ENCODE measurements at places on chromosomes 2 and 18.

DNA sequence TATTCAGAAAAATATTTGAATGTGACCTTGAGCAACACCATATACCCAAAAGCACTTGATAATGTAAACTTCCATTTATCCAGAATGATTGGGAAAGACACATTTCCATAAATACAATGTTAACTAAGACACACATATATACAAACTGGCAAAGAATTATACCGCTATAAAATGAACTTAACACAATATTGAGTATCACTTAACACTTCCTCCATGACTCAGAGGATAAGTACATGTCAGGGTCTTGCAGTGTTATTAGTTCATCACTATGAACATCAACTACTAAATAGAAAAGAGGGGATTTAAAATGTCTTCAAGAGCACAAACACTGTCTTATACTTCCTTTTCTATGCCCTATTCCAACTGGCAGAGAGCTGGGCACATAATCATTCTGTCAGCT lies 18.6 kb downstream of the WDSUB1 start:
- no peak for DNase-seq

DNA sequence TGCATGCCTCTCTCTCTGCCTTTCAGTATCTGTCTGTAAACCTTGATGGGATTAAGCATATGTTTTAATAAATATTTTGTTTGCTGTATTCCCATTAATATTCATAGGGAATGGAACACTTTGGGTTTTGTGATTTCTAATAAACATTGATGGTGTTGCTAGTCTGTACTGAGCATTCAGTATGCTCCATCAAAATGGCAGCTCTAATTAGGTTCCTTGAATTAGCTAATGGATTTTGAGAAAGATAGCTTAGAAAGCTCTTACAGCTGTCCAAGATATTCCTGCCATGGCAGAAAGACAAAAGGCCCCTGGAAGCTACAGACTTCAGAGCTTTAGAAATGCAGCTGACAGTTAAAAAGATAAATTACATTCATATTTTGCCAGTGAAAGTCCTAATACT lies 199.2 kb upstream of the NRP2 start:
- DNase-seq: no peak

GRCh38 chr18:392928-393573 lies 107.5 kb downstream of the COLEC12 start:
- DNase-seq: no peak

DNA sequence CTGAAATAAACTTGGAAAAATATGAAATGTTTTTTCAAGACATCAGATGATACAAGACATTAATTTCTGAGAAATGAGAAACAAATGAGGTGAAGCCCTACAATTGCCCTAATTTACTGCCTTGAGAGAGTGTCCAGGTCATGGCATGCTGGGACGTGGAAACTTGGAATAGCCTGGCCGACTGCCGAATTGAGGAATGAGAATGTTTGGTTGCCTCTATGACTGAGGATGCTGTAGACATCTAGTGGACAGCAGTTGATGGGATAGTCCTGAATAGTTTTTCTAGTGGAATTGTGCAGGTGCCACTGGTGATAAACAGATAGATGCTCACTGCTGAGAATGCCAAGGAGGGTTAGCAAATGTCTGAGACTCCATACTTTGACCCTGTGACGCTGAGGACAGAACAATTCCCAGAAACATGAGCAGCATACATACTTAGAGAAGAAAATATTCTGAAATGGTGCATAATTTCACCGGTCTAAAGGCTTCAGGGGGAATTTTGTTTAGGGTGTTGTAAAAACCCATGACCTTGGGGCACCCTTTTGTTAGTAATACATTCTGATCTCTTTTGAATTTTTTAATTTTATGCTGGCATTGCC lies 56.5 kb upstream of the CWC22 start:
- no peak for DNase-seq

DNA sequence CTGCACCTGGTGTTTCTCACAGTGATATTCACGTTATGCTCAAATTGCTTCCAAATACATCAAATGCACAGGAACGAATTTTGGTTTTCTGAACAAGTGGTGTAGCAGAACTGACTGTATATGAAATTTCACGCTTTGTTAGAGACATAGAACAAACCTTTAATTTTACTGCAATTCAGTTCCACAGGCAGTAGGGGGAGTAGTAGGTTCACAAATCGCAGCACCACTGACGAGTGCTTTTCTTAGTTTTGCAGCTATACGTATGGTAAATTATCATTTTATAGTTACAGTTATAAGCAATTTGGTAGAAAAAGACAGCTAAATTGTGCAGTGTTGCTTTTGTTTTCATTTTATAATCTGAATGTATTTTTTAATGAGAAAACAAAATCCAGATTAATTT lies 113.3 kb downstream of the KIAA1328 start:
- no peak for DNase-seq

DNA sequence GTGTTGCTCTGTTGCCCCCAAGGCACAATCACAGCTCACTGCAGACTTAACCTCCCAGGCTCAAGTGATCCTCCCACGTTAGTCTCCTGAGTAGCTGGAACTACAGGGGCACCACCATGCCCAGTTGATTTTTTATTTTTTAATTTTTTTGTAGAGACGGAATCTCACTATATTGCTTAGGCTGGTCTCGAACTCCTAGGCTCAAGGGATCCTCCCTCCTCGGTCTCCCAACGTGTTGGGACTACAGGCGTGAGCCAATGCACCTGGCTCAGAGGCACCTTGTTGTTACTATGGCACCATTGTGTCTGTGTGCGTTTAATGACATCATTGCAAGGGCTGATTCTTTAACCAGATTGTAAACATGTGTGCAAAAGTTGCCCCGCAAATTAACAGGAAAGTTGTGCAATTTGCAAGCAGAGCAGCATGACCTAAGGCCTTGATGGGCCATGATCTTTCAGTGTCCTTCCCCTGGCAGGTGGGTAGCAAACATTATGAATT lies 22.6 kb downstream of the TCF23 start:
- no peak for DNase-seq

GRCh38 chr18:35114305-35114704 lies 73.1 kb downstream of the MAPRE2 start:
- DNase-seq: no peak

- DNase-seq: no peak
Measured at GRCh38 chr2:236793023-236794011, 223.7 kb downstream of the ACKR3 start.

DNA sequence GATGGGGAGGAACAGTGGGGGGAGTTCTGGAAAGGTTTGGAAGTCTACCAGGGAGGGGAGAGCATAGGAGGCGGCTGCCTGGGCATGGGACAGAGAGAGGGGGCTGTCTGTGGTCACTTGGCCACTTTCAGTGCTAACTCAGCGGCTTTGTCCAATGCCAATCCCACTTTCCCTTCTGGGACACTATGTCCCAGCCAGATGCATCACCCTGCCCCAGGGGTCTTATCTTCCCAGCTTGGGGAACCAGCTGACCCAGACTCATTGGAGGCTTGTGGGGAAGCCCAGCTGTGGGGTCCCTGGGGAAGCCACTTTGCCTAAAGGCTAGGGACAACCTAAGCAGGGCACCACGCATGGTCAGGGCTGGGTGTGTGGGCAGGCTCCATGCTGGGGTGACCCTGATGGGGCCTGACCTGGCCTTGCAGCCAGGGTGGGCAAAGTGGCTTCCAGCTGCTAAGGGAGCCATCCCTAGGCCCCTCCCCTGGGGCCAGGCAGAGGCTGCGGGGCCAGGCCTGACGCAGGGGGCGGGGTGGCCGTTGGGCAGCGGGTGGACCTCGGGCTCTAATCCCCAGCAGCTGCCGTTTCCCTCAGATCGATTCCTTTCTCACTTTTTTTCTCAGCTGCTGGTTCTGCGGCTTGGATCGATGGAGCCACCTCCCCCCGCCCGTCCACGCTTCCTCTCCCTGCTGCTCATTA lies 1.6 kb upstream of the ASIC4 start:
- no peak for DNase-seq

- DNase-seq: no peak
Measured at GRCh38 chr2:62204998-62205496, 9.1 kb downstream of the B3GNT2 start.

- DNase-seq: no peak
Measured at GRCh38 chr2:136067897-136068580, 49.9 kb downstream of the CXCR4 start.

DNA sequence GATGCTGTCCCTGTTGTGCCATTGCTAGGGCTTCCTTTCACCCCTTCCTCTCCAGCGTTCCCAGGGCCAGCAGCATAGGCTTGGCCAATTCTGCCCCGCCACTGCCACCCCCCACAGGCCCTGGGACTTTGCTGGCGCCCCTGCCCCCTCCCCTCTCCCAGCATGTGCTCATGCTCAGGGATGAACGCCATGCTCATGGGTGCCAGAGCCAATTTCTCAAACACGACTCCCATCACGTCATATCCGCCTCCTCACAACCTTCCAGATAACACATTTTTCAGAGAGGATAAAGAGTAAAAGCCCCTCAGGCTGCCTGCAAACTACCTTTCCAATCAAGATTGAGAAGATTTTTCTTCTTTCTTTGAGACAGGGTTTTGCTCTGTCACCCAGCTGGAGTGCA lies 48.6 kb downstream of the DNMT3A start:
- no peak for DNase-seq

- DNase-seq: no peak
Measured at GRCh38 chr2:206935991-206936842, 3.1 kb upstream of the CPO start.

- no peak for DNase-seq
Measured at GRCh38 chr2:96344011-96344410, 8.4 kb downstream of the NCAPH start.

DNA sequence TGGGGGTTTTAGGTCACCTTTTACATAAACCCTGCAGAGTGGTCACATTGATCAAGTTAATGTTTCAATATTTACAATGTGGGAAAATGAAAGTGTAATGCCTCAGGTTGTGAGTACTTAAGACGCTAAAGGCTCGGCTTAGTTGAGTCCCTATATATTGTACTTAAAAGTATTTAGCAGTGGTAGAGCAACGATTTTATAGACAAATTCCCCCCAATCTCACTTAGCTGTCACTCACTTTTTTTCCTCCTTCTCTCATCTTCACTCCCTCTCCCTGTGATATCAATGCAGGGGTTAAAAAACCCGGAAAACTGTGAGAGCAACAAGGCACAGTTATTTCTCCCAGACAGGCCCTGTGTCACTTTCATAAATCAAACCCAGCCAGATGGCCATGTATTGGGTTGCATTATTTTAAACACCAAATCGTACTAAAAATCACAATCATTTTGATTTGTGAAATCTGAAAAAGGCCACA lies 5.4 kb downstream of the POU3F3 start:
- no peak for DNase-seq

DNA sequence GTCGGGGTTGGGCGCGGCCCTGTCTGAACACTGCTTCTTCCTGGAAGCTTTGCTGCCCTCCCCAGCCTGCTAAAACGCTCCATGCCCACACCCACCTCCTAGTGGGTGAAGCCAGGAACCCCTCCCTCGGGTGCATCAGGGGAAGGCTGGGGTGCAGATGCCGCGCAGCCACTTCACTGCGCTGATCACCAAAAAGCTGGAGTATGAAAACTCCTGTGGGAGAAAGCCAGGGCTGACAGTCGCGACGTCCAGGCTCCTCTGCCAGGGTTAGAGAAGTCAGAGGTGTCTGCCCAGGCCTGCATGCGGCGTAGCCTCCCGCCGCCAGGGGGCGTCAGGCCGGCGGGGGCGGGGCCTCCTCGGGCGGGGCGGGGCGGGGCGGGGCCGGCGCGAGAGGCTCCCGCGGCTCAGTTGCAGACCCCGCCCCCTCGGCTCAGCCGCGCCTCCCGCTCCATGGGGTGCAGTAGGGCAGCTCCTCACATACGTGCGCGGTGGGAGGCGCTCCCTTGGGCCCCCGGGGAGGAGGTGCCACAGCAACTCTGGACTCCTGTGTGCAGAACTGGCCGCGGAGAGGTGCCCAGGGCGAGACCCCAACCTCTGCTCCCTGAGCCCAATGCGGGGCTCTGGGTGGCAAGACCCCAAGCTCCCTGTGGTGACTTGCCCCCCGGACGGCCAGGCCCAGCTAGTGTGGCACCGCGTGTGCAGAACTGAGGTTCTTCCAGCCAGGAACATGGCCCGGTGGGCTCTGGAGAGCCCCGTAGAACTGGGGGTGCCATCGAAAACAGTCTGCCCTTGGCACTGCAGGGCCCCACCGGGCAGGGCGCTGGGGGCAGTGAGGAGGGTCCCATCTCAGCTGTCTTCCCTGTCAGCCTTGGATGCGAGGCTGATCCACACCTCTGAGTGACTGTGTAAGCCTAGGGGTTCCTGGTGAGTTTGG lies 1.8 kb upstream of the RNPEPL1 start:
- peak; percentile 90 for DNase-seq

DNA sequence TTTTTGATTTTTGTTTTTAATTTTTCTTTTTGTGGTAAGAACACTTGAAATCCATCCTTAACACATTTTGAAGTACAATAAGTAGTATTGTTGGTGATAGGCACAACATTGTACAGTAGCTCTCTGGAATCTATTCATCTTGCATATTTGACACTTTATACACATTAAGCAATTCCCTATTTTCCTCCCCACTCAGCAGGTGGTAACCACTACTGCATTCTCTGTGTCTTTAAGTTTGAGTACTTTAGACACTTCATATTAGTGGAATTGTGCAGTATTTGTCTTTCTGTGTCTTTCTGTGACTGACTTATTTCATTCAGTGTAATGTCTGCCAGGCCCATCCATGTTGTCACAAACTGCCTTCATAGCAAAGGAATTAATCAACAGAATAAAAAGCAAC lies 471.7 kb upstream of the CDH20 start:
- DNase-seq: no peak

- no peak for DNase-seq
Measured at GRCh38 chr2:196290569-196290968, 119.2 kb upstream of the STK17B start.

DNA sequence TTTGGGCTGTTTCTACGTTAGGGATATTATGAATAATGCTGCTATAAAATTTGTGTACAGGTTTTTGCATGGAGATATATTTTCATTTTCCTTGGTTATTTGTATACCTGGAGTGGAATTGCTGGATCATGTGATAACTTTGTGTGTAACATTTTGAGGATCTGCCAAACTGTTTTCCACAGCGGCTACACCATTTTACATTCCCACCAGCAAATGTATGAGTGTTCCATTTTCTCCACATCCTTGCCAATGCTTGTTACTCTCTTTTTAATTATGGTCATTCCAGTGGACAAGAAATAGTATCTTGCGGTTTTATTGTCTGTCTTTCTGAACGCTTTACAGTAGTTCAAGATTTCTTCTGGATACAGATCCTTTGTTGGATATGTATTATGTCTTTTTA lies 13.6 kb downstream of the GORASP2 start:
- no peak for DNase-seq

DNA sequence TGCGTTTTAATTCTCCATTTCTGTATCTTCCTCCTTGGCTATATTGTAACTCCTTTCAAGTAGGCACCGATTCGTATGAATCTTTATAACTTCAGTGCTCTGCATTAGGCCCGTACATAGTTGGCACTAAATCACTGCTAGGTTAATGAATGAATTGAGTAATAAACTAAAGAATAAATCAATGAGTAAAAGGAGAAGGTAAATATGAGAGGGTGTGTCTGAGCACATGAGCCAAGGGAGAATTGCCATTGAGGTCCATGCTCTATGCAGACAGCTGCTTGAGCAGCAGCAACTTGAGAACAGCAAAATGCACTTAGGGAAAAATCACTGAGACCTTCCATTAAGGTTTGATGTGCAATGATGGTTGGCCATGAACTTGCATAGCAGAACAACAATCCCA lies 11.2 kb upstream of the TRPM8 start:
- DNase-seq: no peak

GRCh38 chr18:32371384-32371783 lies 99.3 kb downstream of the GAREM1 start:
- DNase-seq: no peak

Data from activated CD4-positive, alpha-beta T cell treated with anti-CD3 and anti-CD28 coated beads for 1 hour (primary cell).